Thoracic aorta endothelial cell (primary cell): ENCODE measurements at places on chromosomes 6 and 20. TPM values are rescaled to one million over a fixed set of nuclear protein-coding genes. Genes with fewer than 3 reads are reported as not detected.

Gene C6orf132
- not detected in 2 replicates for total RNA-seq

Gene NECAB3
- 13.1 and 15.7 TPM in 2 replicates for total RNA-seq

Gene SYNGAP1
- total RNA-seq, result 3.5 and 6.7 TPM in 2 replicates

Gene DACT2
- total RNA-seq, result not detected in 2 replicates

Gene SALL4
- total RNA-seq, result under 0.01 and 0.14 TPM in 2 replicates

Gene PNLDC1
- total RNA-seq, result not detected in 2 replicates

Gene CRIP3
- not detected in 2 replicates for total RNA-seq

Gene TP53TG5
- not detected in 2 replicates for total RNA-seq

Gene RIPPLY2
- not detected in 2 replicates for total RNA-seq
